ENCODE measurements at places on chromosomes 5 and 9.
A peak's percentile ranks its signal among the peaks of the same experiment; 100 is the strongest.

DNA sequence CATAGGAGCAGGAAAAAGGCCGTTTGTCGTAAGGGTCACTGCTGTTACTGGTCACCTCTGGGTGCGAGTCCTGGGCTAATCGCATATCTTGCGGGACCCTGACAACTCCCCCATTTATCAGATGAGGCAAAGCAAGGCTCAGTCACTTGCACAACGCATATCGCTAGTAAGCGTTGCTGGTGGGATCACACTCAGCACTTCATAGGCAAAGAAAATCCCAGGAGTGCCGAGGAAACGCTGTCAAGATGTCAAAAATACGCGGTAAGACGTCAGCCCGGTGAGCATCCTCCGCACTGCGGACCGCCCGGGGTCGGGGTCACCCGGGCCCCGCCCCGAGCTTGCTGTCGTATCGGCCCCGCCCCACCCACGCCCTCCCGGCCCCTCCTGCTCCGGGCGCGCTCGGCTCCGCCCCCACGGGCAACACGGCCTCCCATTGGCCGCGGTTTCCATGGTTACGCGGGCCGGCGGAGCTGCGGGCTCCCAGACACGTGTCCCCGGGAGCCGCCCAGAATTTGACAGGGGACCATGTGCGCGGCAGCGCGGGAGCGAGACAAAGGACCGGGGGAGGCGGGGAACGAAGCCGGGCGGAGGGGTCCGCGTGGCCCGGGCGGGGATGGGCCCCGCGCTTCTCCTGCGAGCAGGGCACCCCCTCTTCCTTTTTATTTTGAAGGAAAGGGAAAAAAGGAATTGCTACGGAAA lies 80.2 kb upstream of the IER5L start:
- no peak for DNase-seq

GRCh38 chr5:177503351-177504085 lies 6.1 kb downstream of the DOK3 start:
- DNase-seq, result no peak

- peak; percentile 83 for DNase-seq
Observed at GRCh38 chr5:144189800-144190429, 19.2 kb downstream of the KCTD16 start.

- DNase-seq, result no peak
Observed at GRCh38 chr5:54639621-54640020, 122.1 kb downstream of the SNX18 start.

- DNase-seq, result no peak
Observed at GRCh38 chr9:38286357-38286756, 106.1 kb upstream of the ALDH1B1 start.

- peak; percentile 3 for DNase-seq
Observed at GRCh38 chr5:38845526-38846378, at the start of gene OSMR. Gene OSMR, plus strand, starts transcription at chr5:38846012. Its CDS starts 23,033 bp downstream, at chr5:38869045.

DNA sequence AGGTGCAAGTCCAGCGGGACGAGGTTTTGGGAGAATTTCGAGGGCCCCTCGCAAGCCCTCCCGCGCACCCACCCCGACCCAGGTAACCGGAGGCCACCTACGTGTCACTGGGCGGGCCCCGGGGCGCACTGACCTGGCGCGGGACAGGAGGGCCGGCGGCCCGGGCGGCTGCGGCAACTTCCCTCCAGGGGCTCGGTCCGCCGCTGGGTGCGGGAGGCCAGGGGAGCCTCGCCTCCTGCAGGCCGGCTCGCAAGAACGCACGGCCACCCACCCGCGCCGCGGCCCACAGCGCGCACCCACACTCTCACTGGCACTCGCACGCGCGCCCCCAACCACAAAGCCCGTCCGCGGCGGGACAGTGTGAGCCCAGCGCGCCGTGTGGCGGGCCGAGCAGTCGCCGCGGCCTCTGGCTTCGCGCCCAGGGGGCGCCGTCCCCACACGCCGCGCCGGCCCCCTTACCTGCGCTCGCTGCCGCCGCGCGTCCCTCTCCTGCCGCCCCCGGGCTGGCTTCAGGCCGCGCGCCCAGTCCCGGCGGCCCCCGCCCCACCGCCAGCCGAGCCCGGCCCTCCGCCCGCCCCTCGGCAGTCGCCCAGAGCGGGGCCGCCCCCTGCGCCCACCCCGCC lies 451 bp downstream of the LPAR1 start:
- DNase-seq, result peak; percentile 57

DNA sequence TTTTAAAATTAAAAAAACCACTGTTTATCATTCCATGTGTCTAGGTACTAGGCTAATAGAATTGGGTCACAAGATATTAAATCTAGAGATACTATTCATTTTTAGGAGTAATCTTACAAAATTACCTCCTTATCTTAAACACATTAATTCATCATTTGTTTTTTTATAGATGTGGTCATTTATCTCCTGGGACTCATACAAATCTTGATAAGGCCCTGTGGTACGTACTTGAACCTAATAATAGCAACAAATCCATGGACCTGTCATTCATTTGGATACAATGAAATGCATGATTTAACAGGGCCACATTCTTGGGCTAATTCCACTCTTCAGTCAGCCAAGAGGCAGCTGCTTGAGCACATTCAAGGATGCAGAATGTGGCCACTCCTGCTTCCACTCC lies 66.4 kb upstream of the MARCHF11 start:
- no peak for DNase-seq

DNA sequence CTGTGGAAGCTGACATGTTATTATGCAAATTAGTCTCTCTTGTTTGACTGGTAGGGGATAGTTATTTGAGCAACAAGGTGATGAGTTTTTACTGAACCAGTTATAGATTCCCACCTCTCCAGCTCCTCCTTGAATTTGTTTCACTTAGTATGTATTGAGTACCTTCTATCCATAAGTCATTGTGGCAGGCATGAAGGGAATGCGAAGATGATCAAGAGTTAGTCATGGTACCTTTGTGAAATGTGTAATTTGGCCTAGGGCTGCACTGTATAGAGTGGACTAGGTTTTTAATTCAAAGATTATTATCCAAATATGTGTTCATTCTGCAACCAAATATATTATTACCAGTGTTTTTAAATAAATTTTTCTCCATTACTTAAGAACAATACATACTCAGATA lies 110.1 kb downstream of the HACD4 start:
- no peak for DNase-seq

DNA sequence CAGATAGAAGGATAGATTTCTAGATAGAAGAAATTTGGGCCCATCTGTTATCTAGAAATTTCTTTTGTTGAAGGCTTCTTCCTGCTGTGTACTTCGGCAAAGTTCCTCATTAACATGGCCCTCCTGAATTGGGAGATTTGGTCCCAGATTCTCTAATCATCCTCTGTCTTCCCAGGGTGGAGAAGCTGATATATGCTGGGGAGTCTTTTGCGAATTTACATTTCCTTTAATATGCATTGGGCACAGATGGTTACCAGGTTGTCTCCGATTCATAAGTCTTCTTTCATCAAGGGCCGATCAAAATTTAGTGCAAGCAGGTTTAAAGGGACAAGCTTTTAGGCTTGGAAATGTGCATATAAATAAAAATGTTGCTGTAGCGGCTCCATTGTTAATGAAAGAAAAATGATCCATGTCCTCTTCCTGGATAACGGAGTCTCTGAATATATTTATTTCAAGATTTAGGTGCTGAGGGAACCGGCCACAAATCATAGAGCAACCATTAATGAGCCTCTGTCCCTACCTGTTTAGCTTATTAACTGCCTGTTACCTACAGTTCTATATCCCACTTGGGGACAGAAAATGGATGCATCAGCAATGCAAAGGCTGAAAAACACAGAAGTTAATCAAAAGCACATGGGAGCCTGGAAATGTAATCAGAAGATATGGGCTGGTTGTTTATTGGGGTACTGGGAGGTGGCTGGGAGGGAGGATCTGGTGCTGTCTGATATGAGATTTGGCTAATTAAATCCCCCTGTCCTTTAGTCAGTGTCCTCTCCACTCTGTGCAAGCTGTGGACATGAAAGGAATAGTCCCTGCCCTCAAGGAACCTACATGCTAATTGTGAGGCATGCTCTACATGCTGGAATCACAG lies 234.7 kb downstream of the MAN2A1 start:
- no peak for DNase-seq

- peak; percentile 20 for DNase-seq
Observed at GRCh38 chr5:63860379-63860778, 101.9 kb downstream of the HTR1A start.

DNA sequence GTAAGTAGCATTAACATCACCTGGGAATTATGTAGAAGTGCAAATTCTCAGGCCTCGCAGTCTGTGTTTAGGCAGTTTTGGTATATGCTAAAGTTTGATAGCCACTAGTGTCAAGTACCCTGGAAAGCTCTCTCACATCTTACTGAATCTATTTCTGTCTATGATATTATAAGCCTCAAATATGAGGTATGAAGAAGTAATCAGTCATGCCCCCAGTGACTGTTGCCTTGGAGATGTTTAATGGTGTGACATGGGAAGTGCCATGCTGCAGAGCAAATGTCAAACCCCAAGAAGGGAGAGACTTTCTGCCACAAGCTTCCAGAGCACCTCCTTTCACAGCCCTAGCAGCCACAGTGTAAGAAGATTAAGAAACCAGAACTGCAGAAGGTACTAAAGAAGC lies 9.8 kb upstream of the PDE8B start:
- DNase-seq, result no peak

DNA sequence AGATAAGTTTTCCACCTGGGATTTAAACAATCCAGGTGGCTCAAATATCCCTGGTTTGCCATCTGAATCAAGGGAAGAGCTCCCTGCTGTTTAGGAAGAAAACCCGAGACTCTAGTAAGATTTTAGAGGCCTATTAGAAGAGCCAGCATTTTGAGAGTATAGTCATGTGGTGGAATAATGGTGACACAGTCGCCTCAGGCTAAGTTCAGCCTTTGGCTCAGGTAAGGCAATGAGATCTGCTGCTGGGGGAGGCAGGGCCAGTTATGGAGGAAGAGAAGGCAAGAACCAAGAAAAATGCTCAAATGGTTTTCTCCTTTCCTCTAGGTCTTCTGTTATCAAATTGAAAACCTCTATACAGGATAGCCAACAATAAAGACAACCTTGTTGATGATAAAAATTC lies 16.2 kb downstream of the RAD1 start:
- no peak for DNase-seq

DNA sequence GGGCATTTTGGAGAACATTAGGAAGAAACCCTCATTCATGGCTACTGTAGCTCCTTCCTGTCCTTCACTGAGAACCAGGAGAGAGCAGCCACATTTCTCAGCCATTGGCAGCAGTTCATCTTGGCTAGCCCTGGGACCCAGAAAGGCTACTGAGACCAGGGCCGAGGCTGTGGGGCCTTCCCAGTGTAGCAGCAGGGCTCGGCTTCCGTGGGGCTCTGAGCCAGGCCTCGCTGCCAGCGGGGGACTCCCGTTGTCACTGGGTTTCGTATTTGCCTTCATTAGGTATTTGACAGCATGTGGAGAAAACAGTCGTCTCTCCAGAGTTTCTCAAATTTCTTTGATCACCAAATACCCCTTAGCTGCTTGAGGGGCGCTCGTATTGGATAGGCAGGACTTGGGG lies 37.3 kb upstream of the PRDM12 start:
- DNase-seq, result no peak

DNA sequence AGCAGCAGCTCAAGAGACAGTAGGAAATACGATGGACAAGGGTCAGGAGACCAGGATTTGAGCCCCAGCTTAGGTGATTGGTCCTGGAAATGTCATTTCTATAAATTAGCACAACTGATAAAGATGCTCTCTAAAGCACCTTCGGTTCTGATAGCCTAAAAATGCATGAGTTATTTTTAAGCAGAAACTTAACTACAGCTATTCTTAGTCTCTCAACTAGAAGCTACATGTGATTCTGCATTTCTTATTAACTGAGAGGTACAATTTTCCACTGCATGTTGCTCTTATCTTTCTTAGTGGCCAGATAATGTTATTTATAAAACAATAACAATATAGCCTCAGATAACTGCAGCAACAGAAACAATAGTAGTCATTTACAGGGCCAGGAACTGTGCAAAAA lies 136.4 kb downstream of the GRIA1 start:
- DNase-seq, result no peak

DNA sequence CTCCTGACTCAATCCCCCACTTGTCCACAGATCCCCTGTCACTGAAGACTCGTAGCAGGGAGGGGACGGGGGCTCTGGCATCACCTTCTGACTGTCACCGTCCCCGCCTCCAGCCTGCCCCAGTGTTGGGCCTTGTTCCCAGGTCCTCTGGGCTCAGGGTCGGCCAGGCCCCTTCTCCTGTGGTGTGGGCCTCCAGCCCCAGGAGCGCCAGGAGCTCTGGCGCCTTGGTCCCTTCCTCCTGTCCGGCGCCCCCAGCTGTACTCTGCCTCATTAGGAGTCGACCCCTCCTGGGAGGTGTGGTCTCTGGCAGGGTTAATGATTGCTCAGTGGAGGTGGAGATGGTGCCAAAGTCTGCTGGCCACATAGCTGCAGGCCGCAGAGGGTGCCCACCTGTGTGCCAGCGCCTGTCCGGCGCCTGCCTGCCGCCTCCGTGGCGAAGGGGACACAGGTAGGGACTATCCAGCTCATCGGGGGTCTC lies at the start of gene CDHR2:
Gene CDHR2 (plus strand): TSS at position 376 of the 478 bp plus-strand sequence. CDS start 16,011 bp downstream, outside the sequence.
- no peak for DNase-seq

GRCh38 chr9:33921967-33922895 lies 105.3 kb downstream of the UBE2R2 start:
- peak; percentile 21 for DNase-seq

- no peak for DNase-seq
Observed at GRCh38 chr5:173303878-173304590, 24.2 kb downstream of the STC2 start.

- no peak for DNase-seq
Observed at GRCh38 chr9:113911850-113912557, 35.9 kb downstream of the ZNF618 start.

DNA sequence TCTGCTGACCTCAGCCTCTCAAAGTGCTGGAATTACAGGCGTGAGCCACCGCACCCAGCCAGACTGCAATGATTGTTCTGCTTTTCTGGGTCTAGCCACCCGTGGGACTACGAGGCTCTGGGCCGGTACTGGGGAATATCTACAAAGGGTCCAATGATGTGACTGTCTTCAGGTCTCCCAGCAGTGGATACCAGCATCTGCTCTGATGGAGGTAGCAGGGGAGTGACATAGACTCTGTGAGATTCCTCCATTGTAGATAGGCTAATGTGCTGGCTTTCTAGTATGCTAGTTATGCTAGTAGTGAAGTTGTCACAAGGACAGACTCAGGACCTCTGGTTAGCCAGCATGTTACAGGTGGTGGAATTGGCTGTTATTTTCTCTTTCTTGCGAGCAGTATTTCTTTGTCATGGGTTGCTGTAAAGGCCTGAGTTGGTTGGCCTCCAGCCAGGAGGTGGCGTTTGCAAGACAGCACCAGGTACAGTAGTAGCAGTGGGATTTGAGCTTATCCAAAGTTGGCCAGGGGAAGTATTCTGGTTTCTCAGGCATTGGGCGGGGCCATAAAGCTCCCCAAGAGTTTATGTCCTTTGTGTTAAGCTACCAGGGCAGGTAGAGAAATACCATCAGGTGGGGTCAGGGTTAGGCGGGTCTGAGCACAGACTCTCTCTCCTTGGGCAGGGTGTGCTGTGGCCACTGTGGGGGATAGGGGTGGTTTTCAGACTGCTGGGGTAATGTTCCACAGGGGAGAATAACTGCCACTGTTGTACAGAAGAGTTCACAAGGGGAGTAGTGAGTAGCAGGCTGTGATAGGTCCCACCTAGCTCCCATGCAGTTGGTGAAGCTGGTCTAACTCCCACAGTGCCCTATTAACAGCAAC lies 105.2 kb downstream of the SGCD start:
- no peak for DNase-seq

- peak; percentile 77 for DNase-seq
Observed at GRCh38 chr5:172939071-172939470, 20.2 kb upstream of the RPL26L1 start.

- no peak for DNase-seq
Observed at GRCh38 chr9:72154468-72155285, 5.4 kb downstream of the GDA start.
